ENCODE measurements at places on chromosomes 2 and 18.

- no peak overlapping the region for H3K27ac ChIP-seq
- H3K4me3 ChIP-seq = no peak overlapping the region
- peaks cover 31% of the 10 kb centered on the region for H3K4me1 ChIP-seq
- DNase-seq = no peak
- no peaks in the 10 kb centered on the region for H3K36me3 ChIP-seq
Observed at GRCh38 chr2:112035786-112036185, 19.3 kb upstream of the TMEM87B start.

DNA sequence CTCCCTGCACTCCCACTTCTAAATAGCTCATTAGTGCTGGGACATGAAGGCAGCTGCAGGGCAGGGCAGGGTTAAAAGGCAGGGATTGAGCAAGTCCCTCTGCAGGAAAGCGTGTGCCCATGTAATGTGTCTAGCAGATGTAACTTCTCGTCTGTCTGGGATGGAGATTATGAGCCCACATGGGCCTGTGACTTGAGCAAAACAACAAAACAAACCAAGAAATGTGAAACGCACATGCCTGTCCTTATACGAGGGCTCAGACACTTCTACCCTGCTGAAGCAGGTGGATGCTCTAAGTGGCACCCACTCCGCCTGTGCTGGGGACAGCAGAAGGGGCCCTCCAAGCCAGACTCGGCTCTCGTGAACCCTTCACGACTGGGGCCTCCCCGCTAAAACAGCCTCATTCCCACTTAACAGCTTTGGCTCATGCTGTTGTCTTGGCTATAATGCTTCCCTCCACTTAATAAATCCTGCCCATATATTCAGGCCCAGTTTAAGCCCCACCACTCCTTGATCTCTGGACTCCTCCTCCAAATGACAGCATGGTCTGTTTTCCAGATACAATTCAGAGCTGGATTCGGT is 40.9 kb downstream of the TMEM247 start:
- no peak for DNase-seq
- H3K27ac ChIP-seq = peak overlapping the region; percentile 41
- H3K27me3 ChIP-seq = no peaks in the 10 kb centered on the region
- no peaks in the 10 kb centered on the region for H3K36me3 ChIP-seq
- H3K4me1 ChIP-seq = peaks cover 5% of the 10 kb centered on the region

DNA sequence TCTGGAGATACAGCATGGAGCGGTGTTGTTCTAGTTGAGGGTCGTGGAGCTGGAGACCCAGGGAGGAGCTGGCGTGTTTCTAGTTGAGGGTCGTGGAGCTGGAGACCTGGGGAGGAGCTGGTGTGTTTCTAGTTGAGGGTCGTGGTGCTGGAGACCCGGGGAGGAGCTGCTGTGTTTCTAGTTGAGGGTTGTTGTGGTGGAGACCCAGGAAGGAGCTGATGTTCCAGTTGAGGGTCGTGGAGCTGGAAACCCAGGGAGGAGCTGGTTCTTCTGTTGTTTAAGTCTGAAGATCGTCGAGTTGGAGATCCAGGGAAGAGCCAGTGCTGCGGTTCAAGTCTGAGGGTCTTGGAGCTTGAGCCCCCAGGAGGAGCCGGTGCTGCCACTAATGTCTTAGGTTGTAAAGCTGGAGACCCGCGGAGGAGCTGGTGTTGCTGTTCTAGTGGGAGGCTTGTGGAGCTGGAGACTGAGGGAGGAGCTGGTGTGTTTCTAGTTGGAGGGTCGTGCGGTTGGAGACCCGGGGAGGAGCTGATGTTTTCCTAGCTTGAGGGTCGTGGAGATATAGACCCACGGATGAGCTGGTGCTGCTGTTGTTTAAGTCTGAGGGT is 155.3 kb downstream of the RTP5 start:
- H3K4me1 ChIP-seq = no peaks in the 10 kb centered on the region
- no peaks in the 10 kb centered on the region for H3K36me3 ChIP-seq
- H3K27me3 ChIP-seq = peaks cover 16% of the 10 kb centered on the region
- DNase-seq = no peak
- no peak overlapping the region for H3K27ac ChIP-seq

- no peak overlapping the region for H3K4me3 ChIP-seq
- peaks cover 19% of the 10 kb centered on the region for H3K4me1 ChIP-seq
- H3K27ac ChIP-seq = no peak overlapping the region
- H3K36me3 ChIP-seq = no peaks in the 10 kb centered on the region
- DNase-seq = no peak
Observed at GRCh38 chr2:6827566-6828298, 38.0 kb downstream of the CMPK2 start.

- no peaks in the 10 kb centered on the region for H3K27me3 ChIP-seq
- no peaks in the 10 kb centered on the region for H3K36me3 ChIP-seq
Observed at GRCh38 chr2:37802899-37803379, 122.1 kb upstream of the RMDN2 start.

DNA sequence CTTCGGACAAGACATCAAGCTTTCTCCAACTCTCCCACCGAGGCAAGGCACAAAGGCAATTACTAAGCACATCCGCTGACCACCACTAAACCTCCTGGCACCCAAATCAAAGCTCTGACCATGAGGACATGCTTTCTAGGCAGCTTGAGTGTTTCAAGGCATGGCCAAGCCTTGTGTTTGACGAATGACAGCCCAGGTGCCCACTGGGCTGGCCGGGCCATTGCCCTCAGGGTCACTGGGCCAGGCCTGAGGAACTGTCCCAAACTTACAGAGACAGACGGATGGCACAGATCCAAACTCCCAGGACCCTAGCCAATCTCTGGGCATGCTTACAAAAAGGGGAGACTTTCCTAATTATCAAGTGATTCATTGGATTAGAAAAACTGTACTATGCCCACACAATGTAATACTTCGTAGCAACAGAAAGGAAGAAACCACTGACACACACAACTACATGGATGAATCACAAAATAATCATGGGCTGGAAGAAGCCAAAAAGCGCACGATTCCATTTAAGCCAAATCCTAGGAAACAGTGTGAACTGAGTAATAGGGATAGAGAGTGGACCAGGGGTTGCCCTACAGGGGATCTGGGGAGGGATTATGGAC is 20.2 kb downstream of the CRACDL start:
- H3K36me3 ChIP-seq = no peaks in the 10 kb centered on the region
- H3K27ac ChIP-seq = no peak overlapping the region
- H3K27me3 ChIP-seq = peaks cover 7% of the 10 kb centered on the region
- DNase-seq = no peak
- no peak overlapping the region for H3K4me3 ChIP-seq
- peaks cover 18% of the 10 kb centered on the region for H3K4me1 ChIP-seq

Data from lower lobe of right lung (tissue), 2 donors.